ENCODE measurements at places on chromosomes 16 and 17.

DNA sequence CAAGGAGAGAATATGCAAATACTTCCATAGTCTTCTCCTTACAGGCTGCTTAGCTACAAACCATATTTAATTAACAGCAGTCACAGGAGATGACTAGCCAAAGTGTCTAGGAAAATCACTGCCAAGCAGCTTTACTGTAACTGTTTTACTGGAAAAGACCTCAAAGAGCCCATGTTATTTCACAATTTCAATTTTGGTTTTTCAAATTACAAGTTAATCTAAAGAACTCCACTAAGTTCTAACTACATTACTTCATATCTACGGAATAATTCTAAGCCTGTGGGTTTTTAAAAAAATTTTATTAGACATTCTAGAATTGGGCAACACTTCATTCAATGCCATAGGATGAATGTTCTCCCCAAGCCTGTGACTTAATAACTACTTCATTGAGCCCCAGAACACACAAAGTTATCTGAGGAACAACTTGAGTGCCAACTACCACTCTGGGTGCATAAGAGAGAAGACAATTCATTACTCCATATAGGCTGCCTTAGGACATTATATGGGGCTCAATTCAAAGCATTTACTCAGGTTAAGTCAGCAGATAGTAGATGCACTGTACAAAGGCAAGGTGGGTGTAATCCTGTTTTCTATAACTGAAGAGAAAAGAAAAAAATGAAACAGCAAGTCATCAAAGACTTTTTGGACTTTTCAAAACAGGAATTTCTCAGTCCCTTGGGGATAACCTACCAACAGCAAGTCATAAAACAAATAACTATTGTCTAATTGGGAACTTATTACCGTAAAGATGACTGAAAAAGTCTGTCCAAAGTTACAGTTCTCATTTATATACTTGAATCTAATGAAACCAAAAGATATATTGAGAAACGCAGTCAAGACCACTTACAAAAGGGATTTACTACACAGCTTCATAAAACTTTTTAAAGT, 33.0 kb downstream of the STAT3 start:
- DNase-seq: no peak

DNA sequence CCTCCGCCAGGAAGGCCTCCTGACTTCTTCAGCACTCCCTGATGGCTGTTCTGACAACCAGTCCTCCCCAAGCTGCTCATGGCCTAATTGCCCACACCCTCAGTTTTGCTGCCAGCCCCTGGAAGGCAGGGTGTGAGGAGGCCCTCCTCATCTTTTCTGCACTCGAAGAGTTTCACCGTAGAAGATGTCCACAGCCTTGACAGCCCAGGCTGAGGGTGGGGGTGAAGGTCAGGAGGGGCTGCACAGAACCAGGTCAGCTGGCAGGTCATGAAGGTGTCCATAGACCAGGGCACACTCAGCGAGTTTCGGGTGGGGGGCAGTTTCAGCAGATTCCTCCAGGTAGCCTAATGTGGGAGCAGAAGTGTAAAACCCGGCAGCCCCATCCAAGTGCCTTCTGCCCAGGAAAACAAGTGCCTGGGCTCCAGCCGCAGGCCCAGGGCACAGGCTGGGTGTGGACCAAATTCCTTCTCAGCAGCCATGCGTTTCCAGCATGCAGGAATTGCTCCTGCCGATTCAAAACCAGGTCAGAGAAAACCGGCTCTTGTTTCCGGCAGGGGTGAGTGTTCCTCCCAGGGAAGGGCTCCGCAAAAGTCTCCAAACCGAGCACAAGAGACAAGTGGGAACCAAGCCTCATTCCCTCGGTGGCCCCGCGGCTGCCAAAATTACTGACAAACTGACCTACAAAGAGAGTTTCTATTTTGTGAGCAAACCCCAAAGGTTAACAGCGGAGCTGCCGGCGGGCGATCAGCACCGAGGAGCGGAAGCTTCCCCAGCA, 228.8 kb downstream of the C16orf78 start:
- DNase-seq: no peak

- no peak for DNase-seq
These were observed 28.3 kb upstream of the TENT4B start for GRCh38 chr16:50124769-50125168.

GRCh38 chr16:78791011-78791410, 691.6 kb downstream of the WWOX start:
- no peak for DNase-seq

DNA sequence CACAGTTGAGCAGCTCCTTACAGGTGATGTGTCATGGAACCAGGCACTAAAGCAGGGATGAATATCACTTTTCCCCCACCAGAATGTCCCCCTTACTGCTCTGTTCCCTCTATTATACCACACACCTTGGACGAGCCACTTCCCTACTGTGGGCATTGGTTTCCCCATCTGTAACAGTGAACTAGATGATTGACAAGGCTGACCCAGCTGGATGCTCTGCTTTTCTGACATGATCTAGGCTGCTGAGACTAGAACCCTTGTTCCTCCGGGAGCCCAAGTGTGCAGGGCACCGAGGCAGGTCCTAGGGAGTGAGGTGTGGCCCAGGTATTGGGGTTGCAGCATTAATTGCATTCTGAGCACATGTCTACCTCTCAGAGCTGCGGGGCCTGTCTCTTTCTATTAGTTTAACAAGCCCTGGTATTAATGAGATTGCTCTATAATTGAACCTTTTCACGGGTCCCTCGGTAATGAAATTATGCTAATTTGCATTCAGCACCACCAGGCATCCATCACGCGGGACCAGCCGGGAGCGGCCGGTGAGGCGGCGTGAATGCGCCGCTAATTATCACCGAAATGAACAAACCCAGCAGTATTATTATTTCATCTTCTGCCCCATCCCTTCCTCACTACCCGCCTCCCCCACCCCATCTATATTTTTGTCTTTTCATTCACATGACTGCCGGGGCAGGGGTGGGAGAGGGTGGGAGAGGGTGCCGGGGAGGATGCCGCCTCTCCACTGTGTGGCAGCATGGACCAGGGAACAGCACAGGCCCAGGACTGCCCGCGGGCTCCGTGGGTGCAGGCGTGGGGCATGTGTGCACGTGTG, 121.1 kb downstream of the CYLD start:
- no peak for DNase-seq

- DNase-seq: no peak
These were observed 223.1 kb downstream of the ZNF423 start for GRCh38 chr16:49632795-49633184.

GRCh38 chr16:60031740-60032139, 1297.6 kb upstream of the GOT2 start:
- DNase-seq: no peak

- no peak for DNase-seq
These were observed 77.6 kb downstream of the PRKCA start for GRCh38 chr17:66379996-66380395.

All from CD4-positive, alpha-beta T cell treated with Interleukin-15 for 1 hour (primary cell).